ENCODE measurements at places on chromosomes 13 and 19. TPM values are rescaled to one million over a fixed set of nuclear protein-coding genes. Genes with fewer than 3 reads are reported as not detected.

The ZNF723 gene
- total RNA-seq = not detected

The ATP12A gene
- 0.06 TPM for total RNA-seq

The PSPC1 gene
- total RNA-seq = 85.2 TPM

The MLLT1 gene
- total RNA-seq = 23.3 TPM

The KRTDAP gene
- total RNA-seq = not detected

The DLEU7 gene
- total RNA-seq = 1.2 TPM

Data from SJCRH30 (cell line).